Bladder microvascular endothelial cell (primary cell): ENCODE measurements at places on chromosomes 4 and X. TPM values are rescaled to one million over a fixed set of nuclear protein-coding genes. Genes with fewer than 3 reads are reported as not detected.

GAGE12E gene
- total RNA-seq: not detected in 2 replicates

LDOC1 gene
- 3.6 and 15.7 TPM in 2 replicates for total RNA-seq

CTAG2 gene
- total RNA-seq: not detected in 2 replicates

SLITRK4 gene
- total RNA-seq: 2.9 and 4.3 TPM in 2 replicates

MAP9 gene
- under 0.01 and 0.31 TPM in 2 replicates for total RNA-seq

PARM1 gene
- under 0.01 and 0.06 TPM in 2 replicates for total RNA-seq

CLDN34 gene
- total RNA-seq: 0.25 TPM in 1 of 2 replicates, not detected in the other

DMRTC1 gene
- not detected in 2 replicates for total RNA-seq

NKX3-2 gene
- not detected in 2 replicates for total RNA-seq

TMA16 gene
- total RNA-seq: 20.1 and 27.3 TPM in 2 replicates

FRMPD3 gene
- total RNA-seq: not detected in 2 replicates
